ENCODE measurements at places on chromosomes 7 and 10. TPM values are rescaled to one million over a fixed set of nuclear protein-coding genes. Genes with fewer than 3 reads are reported as not detected.

GRCh38 chr10:7407368-7408290 is 3.2 kb downstream of the SFMBT2 start:
- H3K27me3 ChIP-seq: peaks cover 8% of the 10 kb centered on the region
- H3K4me3 ChIP-seq: peak overlapping the region; percentile 86
- peak; percentile 56 for DNase-seq
- no peaks in the 10 kb centered on the region for H3K36me3 ChIP-seq

Gene EGFR
- total RNA-seq: 26.7 TPM

Gene SFXN4
- total RNA-seq: 52.9 TPM

Gene GPR158
- 1.9 TPM for total RNA-seq

- no peak overlapping the region for H3K27ac ChIP-seq
- H3K36me3 ChIP-seq: no peaks in the 10 kb centered on the region
- H3K4me1 ChIP-seq: no peaks in the 10 kb centered on the region
- H3K27me3 ChIP-seq: no peaks in the 10 kb centered on the region
- no peak overlapping the region for H3K4me3 ChIP-seq
Observed at GRCh38 chr10:113980408-113981087, 63.1 kb upstream of the ADRB1 start.

Gene AKR1D1
- total RNA-seq: 0.17 TPM

DNA sequence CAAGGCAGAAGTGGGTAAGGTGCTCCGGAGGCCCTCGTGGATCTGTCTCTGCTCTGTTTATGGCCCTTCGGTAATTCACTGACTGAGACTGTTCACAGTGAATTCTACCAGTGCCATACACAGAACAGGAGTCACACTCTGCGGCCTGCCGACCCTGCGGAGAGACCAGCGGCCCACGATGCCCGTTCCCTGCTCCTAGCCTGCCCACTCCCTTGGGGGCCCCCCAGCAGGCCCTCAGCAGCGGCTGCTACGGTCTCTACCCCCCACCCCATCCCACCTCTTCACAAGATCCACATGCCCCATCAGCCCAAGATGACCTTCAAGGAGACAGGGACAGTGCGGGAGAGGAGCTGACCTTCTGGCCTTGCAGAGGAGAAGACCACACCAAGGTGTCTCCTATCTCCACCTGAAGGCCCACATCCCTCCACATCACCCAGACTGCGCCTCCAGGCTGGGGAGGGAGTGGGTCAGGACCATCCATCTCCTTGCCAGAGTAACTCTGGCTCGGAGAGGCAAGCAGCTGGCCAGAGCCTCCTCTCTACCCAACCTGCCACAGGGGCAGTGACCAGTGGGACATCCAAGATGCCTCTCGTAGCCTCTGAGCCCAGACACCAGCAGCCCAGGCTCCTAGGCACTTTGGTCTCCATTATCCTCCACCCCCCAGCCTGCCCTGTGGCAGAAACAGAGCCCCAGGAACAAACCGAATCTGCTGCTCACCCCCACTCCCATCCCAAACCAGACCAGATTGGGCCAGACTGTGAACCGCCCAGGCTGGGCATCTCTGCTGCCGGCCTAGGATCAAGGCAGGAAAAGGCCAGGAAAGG is 163.6 kb downstream of the NRF1 start:
- H3K36me3 ChIP-seq: no peaks in the 10 kb centered on the region
- peaks cover 8% of the 10 kb centered on the region for H3K4me1 ChIP-seq
- no peak overlapping the region for H3K27ac ChIP-seq
- peaks cover 22% of the 10 kb centered on the region for H3K27me3 ChIP-seq
